ENCODE measurements at places on chromosomes 6 and 20. TPM values are rescaled to one million over a fixed set of nuclear protein-coding genes. Genes with fewer than 3 reads are reported as not detected.

DNA sequence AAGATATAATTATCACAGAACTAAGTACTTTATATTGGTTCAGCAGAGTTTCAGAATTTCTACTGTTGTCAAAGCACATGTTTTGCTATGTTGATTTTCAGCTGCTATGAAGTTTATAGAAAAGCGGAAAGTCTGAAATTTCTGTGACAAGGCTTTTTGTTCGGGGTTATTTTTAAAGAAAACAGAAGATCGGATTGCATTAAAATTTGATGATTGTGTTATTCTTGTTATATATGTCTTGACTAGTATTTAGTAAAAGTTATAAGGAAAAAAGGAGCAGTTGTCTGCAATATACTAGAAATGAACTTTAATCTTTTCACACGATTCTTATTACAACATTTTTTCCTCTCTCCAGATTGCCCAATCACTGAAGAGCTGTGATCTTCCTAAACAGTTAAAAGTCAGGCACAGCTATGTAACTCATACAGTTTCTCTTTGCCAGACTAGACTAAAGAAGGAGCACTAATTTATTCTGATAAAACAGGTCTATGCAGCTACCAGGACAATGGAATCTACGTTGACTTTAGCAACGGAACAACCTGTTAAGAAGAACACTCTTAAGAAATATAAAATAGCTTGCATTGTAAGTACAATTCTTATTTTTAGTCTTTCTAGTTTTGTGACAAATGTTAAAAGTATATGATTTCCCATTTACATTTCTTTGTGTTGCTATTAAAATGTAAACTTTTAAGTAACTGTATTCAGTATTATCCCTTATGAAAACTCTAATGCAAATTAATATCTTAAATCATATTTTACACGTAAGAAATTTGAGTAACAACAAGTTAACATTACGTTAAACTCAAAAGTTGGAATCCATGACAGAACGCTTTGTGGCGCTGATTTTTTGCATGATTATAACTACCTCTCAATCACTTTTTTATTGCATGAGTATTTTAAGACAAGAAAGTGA lies at the start of gene ENPP3:
Gene ENPP3 (plus strand): TSS at position 423 of the 913 bp plus-strand sequence. CDS start 83 bp downstream, at position 506.
- no peaks in the 10 kb centered on the region for H3K36me3 ChIP-seq
- H3K27ac ChIP-seq, result no peak within 1 kb of the TSS
- DNase-seq, result no peak
- peaks cover 4% of the 10 kb centered on the region for H3K27me3 ChIP-seq
- no peaks in the 10 kb centered on the region for H3K4me1 ChIP-seq

GRCh38 chr6:10448096-10448495 lies 33.2 kb upstream of the TFAP2A start:
- H3K27me3 ChIP-seq, result peaks cover 24% of the 10 kb centered on the region
- H3K36me3 ChIP-seq, result no peaks in the 10 kb centered on the region
- no peak overlapping the region for H3K27ac ChIP-seq
- no peak overlapping the region for H3K4me3 ChIP-seq
- no peak for DNase-seq

DNA sequence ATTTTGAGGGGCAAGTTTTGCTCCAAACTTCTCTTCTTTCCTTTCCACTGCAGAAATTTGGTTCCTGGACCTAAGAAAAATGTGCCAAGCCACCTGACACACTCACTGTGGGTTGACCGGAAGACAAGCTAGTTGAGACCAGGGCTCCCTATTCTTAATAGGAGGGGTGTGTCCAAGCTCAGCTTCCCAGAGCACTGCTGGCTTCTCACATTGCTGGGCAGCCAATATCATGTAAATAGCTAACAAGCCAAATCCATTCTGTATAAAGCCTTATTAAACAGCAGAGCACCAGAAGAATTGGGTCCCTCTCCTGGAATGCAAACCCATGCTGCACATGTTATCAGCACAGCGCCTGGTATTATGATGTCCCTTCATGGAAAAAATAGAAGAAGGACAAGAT lies 17.0 kb upstream of the SAMD3 start:
- no peak overlapping the region for H3K4me3 ChIP-seq
- H3K27ac ChIP-seq, result no peak overlapping the region
- no peaks in the 10 kb centered on the region for H3K27me3 ChIP-seq
- no peaks in the 10 kb centered on the region for H3K4me1 ChIP-seq

- H3K27ac ChIP-seq, result no peak overlapping the region
- H3K27me3 ChIP-seq, result no peaks in the 10 kb centered on the region
- H3K4me1 ChIP-seq, result no peaks in the 10 kb centered on the region
- no peak for DNase-seq
- no peak overlapping the region for H3K4me3 ChIP-seq
Measured at GRCh38 chr6:96279084-96279483, 242.5 kb upstream of the UFL1 start.

DNA sequence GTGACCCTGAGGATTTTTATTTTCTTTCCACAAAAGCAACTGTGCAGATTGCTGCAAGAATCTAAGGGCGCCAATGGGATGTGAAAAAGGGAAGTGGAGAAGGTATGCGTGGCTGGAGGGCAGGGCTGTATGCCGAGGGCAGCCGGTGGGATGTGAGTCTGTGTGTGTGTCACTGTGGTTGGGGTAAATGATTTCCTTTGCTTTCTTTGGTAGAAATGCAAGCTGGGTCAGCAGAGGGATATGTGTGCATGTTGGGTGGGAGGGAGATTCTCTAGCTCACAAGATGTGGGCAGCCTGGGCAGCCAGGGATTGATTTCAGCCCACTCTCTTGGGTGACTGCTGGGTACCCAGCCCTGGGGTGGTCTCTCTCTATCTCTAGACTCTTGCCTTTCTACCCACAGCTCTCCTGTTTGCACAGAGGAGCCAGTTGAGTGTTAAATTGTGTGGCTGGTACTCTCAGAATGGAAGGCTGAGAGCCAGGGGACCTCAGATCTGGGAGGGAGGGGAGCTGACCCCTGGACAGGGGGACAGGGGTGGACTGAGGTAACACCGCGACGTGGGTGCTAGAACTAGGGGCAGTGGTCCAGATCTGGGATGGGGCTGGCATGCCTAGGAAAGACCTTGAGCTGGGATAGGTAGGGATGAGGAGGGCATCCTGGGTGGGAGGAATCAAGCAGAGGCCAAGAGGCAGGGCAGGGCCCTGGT lies 136.8 kb upstream of the RNF24 start:
- H3K4me1 ChIP-seq, result peaks cover 19% of the 10 kb centered on the region
- peaks cover 40% of the 10 kb centered on the region for H3K27me3 ChIP-seq
- no peak overlapping the region for H3K4me3 ChIP-seq
- no peak for DNase-seq

GRCh38 chr6:154252678-154253077 lies 103.9 kb downstream of the IPCEF1 start:
- no peaks in the 10 kb centered on the region for H3K27me3 ChIP-seq
- H3K36me3 ChIP-seq, result peaks cover 26% of the 10 kb centered on the region
- DNase-seq, result no peak
- peaks cover 49% of the 10 kb centered on the region for H3K4me1 ChIP-seq
- H3K4me3 ChIP-seq, result no peak overlapping the region
- H3K27ac ChIP-seq, result peak overlapping the region; percentile 32

DNA sequence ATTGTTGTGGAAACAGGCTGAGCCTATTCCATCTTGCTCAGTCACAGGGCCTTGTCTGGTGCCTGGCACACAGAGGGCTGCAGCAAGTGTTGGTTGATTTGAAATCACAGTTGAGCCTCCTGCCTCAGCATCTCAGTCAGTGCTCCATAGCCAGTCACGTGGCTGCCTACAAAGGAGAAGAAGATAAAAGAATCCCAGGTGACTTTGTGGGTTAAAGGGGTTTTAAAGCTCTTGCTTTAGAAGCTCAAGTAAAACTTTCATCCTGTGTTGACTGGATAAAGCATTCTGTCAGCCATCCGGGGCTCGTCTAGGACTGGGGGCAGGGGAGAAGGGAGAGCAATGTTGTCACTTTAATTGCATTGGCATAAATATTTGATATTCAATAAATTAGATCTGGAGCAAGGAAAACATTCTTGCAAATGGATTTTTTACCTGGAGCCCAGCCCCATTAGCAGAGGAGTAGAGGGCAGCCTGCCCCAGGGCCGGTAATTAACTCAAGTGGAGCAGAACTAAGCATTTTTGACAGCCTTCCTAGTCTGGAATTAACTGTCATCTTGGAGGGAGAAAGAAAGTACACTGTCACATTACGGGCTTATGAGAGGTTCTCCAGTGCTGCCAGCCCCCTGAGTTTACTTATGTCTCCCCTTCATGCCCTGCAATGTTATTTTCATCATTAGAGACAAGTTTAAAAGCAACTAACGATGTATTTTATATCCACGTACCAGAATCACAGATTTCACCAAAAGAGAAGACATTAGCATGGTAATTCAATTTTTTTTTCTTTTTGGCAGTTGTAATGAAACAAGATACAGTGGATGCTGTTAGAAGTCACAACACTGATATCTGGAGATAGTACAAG lies 71.7 kb upstream of the GTSF1L start:
- H3K4me1 ChIP-seq, result peaks cover 10% of the 10 kb centered on the region
- H3K36me3 ChIP-seq, result peaks cover 2% of the 10 kb centered on the region
- no peak overlapping the region for H3K27ac ChIP-seq
- no peak for DNase-seq
- H3K27me3 ChIP-seq, result peaks cover 6% of the 10 kb centered on the region

DNA sequence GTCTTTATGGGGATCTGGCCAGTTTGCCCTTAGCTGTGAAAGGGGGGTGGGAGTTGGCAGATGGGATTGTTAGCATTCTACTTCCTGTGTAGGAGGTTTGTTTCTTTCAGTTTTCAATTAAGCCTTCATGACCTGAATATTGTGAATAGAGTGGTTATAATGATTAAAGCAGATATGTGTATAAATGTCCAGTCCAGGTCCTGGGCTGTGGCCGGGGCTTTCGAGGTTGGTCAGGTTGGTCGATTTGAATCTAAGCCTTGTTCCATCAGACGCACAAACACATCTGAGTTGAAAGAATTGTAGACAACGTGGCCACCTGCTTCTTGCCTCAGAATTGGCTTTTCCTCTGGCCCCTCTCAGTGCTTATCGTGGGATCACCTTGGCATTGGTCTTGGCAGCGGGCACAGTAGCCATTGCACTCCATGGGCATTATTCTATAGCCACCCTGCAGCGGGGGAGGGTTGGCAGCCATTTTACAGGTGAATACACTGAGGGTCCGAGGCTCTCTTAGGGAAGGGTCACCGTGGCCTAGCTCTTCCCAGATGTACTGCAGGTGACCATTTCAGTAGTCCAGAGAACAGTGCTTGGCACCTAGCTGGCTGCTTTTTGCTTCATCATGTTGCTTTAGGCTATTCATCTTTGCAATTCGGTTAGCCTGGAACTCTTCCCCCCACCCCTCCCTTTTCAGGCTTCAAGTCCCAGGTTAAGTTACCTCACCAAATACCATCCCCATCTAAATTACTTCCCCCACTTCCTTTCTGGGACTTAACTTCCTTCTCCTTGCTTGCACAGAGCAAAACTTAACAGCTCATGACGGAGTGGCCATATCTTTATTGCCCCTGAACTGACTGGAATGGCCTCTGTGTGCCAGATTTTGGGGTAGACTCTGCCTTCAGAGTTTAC lies 1.1 kb downstream of the RNF114 start:
- peaks cover 9% of the 10 kb centered on the region for H3K36me3 ChIP-seq
- peak overlapping the region; percentile 94 for H3K27ac ChIP-seq
- peaks cover 26% of the 10 kb centered on the region for H3K4me1 ChIP-seq

DNA sequence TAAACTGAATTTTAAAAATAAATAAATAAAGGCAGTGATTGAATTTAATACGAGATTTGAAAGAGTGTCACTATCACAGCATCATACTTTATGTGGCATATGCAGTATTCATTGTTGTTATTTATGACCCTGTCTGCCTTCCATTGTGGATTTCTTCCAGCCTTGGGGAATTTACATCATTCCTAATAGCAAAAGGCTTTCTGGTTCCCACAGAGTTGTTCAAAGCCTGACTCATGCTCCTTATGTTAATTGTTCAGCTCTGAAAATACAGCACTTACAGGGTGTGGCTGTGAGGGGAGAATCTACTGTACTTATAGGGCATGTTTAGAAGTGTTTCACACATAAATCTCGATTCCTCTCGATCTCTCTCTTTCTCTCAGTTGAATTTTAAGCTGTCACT lies 54.4 kb downstream of the JAG1 start:
- no peak overlapping the region for H3K4me3 ChIP-seq
- peaks cover 20% of the 10 kb centered on the region for H3K36me3 ChIP-seq
- H3K4me1 ChIP-seq, result no peaks in the 10 kb centered on the region
- no peak for DNase-seq

GRCh38 chr6:143901885-143902750 lies 37.8 kb downstream of the ZC2HC1B start:
- no peak overlapping the region for H3K27ac ChIP-seq
- DNase-seq, result no peak
- H3K36me3 ChIP-seq, result no peaks in the 10 kb centered on the region
- no peaks in the 10 kb centered on the region for H3K27me3 ChIP-seq

CRIP3 gene
- 0.47 TPM for total RNA-seq

PSMB9 gene
- total RNA-seq, result 356 TPM

GSTA1 gene
- total RNA-seq, result not detected

ZC3H12D gene
- total RNA-seq, result 27.0 TPM
